CD4-positive, alpha-beta memory T cell (primary cell): ENCODE measurements at places on chromosomes 1 and 21.

- DNase-seq, result no peak
- no peaks in the 10 kb centered on the region for H3K27me3 ChIP-seq
- no peak overlapping the region for H3K4me3 ChIP-seq
- H3K36me3 ChIP-seq, result no peaks in the 10 kb centered on the region
Observed at GRCh38 chr1:206664740-206665139, 20.0 kb upstream of the MAPKAPK2 start.

GRCh38 chr1:225526878-225527277 is 99.0 kb upstream of the LBR start:
- peaks cover 4% of the 10 kb centered on the region for H3K27me3 ChIP-seq
- no peaks in the 10 kb centered on the region for H3K36me3 ChIP-seq
- no peak overlapping the region for H3K27ac ChIP-seq
- no peak for DNase-seq
- H3K4me1 ChIP-seq, result no peaks in the 10 kb centered on the region

GRCh38 chr1:214349008-214349407 is 68.0 kb downstream of the SMYD2 start:
- no peak overlapping the region for H3K27ac ChIP-seq
- H3K36me3 ChIP-seq, result no peaks in the 10 kb centered on the region
- H3K27me3 ChIP-seq, result no peaks in the 10 kb centered on the region
- H3K4me1 ChIP-seq, result no peaks in the 10 kb centered on the region

- no peaks in the 10 kb centered on the region for H3K36me3 ChIP-seq
- H3K27ac ChIP-seq, result no peak overlapping the region
- no peak for DNase-seq
Observed at GRCh38 chr1:169741666-169742394, 8.0 kb upstream of the SELE start.

GRCh38 chr1:203287898-203288297 is 17.4 kb upstream of the BTG2 start:
- H3K4me3 ChIP-seq, result no peak overlapping the region
- peaks cover 61% of the 10 kb centered on the region for H3K4me1 ChIP-seq
- H3K27ac ChIP-seq, result peak overlapping the region; percentile 97
- H3K36me3 ChIP-seq, result no peaks in the 10 kb centered on the region
- no peaks in the 10 kb centered on the region for H3K27me3 ChIP-seq

DNA sequence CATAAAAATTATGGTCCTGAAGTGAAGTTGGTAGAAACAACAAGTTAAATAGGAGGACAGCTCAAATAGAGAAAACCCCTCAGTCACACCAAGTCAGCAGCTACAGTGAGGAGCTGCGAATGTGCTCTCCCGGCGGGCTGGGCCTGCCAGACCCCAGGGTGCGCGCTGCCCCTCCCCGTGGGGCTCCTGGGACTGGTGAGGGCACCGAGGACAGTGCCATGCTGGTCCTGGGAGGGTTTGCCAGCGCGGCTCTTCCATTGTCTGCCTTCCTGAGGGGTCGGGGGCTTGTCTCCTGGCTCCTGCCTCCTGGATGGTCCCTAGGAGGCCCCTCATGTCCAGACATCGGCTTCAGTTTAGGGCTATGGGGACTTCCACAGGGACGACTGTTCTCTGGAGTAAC is 121.8 kb downstream of the PCBP3 start:
- no peak overlapping the region for H3K4me3 ChIP-seq
- H3K4me1 ChIP-seq, result peaks cover 21% of the 10 kb centered on the region
- no peak for DNase-seq
- no peaks in the 10 kb centered on the region for H3K27me3 ChIP-seq
- no peak overlapping the region for H3K27ac ChIP-seq
- no peaks in the 10 kb centered on the region for H3K36me3 ChIP-seq

GRCh38 chr1:22449636-22450035 is 2.0 kb upstream of the ZBTB40 start:
- no peak for DNase-seq
- no peaks in the 10 kb centered on the region for H3K27me3 ChIP-seq
- H3K27ac ChIP-seq, result no peak overlapping the region
- H3K36me3 ChIP-seq, result no peaks in the 10 kb centered on the region
- no peak overlapping the region for H3K4me3 ChIP-seq
- H3K4me1 ChIP-seq, result peaks cover 19% of the 10 kb centered on the region

DNA sequence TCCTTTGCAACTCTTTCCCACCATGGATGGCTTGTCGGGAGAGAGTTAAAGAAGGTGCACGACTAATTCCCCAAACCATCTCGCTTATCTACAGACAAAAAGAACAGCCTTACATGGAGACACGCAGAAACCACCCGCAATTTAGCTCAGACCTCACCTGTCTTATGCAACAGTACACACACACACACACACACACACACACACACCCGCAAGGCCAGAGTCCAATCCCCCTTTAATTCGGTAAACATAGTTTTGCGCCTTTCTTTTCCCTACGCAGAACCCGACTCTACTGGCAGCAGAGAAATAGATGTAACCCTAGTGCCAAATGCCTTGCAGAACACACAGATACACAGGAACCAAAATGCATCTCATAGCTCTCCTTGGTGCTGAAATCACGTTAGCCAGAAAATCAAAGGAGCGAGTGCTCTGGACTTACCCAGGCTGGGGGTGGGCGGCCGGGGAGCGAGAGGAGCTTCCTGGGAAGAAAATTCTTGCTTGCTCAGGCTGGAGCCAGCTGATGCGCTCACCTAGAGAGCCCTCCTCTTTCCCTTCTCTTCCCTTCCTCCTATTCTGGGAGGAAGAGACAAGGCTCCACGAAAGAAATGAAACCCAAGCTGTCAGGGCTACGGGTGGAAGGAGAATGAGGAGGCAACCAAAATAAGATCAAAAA is 470 bp downstream of the TNR start:
- no peak overlapping the region for H3K4me3 ChIP-seq
- H3K27me3 ChIP-seq, result no peaks in the 10 kb centered on the region
- no peaks in the 10 kb centered on the region for H3K36me3 ChIP-seq
- DNase-seq, result no peak

GRCh38 chr1:89794406-89794805 is 26.4 kb upstream of the LRRC8D start:
- no peak overlapping the region for H3K4me3 ChIP-seq
- no peak for DNase-seq
